ENCODE measurements at places on chromosomes 3 and 15. TPM values are rescaled to one million over a fixed set of nuclear protein-coding genes. Genes with fewer than 3 reads are reported as not detected.

Gene RAB43
- 39.4 TPM for total RNA-seq

Gene IL17RD
- total RNA-seq, result 33.4 TPM

Gene LRRC2
- 3.3 TPM for total RNA-seq

Gene TMEM108
- 3.5 TPM for total RNA-seq

Gene CEP19
- 3.7 TPM for total RNA-seq

Gene ATP10A
- total RNA-seq, result 1.4 TPM

Gene GOLGA8Q
- total RNA-seq, result 0.81 TPM

DNA sequence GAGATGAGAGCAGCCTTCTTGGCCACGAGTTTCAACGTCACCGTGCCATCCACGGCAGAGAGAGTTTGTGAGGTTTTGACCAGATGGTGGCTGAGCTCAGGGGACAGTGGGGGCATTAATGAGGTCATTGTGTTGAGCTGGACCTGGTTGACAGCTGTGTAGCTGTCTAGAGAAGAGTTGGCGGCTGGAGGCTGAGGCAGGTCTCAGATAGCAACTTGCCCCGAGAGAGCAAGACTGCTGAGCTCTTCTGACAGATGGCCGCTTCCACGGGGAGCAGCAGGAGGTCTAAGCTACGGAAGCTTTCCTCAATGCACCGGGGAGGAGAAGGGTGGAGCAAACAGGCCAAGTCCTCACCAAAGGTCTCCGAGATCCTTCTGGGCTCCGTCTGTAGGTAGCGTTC lies 44.8 kb upstream of the EIF5A2 start:
- DNase-seq, result no peak

GRCh38 chr3:111903067-111903511 lies 44.0 kb downstream of the PHLDB2 start:
- no peak for DNase-seq

DNA sequence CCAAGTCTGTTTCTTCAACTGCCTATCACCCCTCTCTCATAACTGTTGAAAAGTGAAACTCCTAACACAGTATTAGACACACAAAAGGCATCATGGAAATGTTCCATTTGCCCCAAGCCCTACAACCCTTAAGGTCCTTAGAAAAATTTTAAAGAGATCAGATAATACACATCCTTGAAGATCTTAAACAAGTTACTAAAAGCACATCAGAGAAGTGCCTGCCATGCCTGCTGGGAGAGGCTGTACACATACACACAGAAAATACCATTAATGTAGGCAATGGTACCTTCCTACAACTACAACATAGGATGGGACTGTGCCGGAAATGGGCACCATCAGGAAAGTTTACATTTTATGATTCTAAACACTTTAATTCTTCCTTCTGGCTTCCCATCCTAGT lies 3.3 kb downstream of the ADAM10 start:
- DNase-seq, result no peak

DNA sequence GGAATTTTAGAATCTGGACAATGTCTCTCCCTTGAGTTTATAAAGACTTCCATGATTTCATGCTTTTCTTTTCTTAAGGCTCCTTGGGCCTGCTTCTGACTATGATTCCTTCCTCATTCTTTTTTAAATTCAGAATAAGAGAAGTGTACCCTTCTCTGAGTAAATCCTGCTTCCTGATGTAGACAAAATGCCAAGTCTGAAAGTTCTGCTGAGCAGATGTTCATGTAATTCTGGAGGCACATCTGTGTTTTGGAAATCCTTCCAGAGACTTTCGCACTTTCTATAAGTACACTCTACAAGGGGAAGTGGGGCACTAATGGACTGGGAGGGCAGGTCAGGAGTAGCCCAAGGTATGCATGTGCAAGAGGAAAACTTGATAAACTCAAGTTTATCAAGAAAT lies 24.8 kb downstream of the TPM1 start:
- DNase-seq, result no peak

- DNase-seq, result no peak
Measured at GRCh38 chr3:19891740-19892139, 42.3 kb downstream of the EFHB start.

DNA sequence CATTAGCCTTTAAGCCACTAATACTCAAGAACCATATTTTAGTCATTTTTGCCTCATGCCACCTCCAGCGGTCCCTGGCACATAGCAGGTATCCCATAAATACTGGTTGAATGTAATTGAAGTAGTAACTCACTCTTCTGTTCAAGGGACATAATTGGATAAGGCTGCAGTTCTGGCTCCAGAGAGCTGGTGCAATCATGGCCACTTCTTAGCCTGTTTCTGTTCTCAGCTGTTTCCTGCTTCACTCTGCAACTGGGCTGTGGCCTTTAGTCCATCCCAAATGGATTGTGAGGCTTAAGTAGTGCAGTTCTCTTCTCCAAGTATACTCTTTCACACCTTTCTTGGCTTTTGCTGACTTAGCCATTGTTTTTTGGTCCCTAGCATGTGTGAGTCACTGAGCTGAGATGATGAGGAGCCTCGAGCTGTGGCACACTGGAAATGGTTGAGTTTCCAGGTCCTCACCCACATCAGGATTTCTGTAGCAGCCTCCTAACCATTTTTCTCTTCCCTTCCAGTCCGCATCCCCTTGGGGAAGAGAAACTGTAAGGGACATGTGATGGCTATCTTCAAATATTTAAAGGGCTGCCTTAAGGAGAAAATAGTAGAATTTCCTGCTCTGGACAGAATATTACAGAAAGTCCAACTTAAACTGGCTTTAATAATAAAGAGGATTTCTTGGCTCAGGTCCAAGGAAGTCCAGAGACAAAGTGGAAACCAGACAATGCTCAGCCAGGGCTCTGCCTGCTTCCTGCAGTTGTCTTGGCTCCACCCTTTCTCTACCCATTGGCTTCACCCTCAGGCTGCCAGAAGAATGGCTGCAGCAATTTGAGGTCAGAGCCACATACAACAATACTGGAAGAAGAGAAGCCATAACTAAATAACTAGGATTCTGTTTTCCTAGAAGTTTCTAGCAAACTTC lies 305.4 kb upstream of the ROPN1 start:
- DNase-seq, result no peak

DNA sequence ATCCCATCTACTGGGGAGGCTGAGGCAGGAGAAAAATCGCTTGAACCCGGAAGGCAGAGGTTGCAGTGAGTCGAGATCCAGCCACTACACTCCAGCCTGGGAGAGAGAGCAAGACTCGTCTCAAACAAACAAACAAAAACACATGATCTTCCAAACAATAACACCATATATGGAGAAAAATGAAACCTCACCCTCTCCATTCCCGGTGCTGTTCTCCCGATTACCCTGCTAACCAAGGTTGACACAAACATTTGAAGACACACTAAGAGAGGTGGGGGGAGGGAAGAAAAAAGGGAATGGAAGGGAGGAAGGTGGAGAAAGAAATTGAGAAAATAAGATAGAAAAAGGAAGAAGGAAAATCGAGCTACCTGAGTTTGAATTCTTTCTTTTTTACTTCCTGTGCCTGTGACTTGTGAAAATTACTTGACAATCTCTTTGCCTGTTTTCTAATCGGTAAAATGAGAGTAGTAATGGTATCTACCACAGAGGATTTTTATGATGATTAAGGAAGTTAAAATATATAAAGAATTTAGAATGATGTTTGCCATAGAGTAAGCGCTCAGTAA lies 1.1 kb upstream of the PLSCR2 start:
- no peak for DNase-seq

DNA sequence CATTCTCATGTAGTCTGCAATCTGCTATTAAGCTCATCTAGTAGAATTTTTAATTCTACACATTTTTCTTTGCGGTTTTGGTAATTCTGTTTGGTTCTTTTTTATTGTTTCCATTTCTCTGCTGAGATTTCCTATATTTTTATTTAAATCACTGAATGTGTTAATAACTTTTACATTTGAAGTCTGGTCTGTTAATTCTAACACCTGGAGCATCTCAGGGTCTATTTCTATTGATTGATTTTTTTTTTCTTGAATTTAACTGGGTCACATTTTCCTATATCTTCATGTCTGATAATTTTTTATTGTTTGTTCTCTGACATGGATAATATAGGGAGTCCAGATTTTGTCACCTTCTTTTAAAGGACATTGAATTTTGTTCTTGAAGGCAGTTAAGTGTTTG lies 163.5 kb downstream of the OPA1 start:
- DNase-seq, result no peak

- DNase-seq, result no peak
Measured at GRCh38 chr3:142663865-142664264, 60.0 kb upstream of the TRPC1 start.

DNA sequence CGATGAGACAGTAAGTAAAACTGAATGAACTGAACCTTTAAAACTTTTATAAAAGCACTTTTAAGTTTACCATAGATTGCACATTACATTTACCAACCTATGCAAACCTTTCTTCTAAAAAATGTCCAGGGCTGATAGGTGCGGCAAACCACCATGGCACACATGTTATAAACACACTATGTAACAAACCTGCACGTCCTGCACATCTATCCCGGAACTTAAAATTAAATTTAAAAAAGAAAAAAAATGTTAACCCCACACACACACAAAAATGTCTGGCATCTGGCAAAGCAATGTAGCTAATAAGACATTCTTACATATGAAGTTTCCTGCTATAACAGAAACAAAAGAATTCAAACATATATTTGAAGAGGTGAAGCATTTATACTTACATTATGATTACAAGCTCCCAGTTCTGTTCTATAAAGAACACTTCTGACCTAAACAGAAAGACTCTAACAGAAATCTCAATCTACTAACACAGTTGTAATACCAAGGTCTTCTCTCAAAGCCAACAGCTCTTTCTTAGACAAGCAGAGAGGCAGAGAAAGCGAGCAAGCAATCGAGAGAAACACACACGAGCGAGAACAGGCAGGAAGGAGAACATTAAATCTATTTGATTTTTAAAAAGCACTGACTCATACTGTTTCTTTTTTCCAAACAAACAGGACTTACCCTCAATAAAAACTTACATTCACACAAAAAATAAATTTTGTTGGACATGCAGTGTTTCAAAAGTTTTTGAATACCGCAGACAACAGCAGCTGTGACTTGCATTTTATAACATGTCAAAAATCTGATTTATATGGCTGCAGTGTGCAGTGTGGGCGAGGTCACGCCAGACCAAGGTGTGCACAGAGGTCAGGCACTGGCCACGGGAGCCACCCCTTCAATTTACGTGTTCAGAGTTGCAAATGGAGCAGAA lies at the start of gene NRG4:
Gene NRG4 (minus strand): TSS at position 798 of the 925 bp plus-strand sequence. CDS start 1,194 bp downstream, outside the sequence.
- no peak for DNase-seq

DNA sequence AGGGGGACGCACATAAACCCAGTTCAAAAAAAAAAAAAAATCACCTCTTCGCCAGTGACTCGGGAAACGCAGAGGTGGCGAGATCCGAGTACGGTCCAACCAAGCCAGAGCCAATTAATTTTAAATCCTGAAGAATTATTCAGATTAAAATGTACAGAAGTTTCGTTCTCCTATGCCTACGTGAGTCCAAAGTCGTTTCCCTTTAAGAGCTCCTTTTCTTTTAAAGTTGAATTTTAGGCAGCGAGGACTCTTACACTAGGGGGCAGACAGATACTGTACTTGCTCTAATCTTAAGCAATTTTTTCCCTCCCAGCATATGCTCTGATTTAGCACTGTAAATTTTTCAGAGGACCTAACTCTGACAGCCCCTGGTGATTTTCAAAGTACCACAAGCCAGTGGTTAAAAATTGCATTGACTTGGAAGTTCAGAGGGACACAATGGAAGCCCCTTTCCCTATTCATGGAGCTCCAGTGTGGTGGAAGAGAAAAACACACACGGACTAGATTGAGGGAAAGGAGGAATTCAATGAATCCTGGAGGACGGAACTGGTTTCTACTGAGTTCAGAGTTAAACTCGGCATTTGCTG lies 3.3 kb upstream of the NR2F2 start:
- peak; percentile 66 for DNase-seq

GRCh38 chr3:38560996-38561717 lies 65.0 kb downstream of the EXOG start:
- DNase-seq, result no peak

Measured in H7 (cell line).